ENCODE measurements at places on chromosomes 12 and 14.

- no peak for DNase-seq
Observed at GRCh38 chr14:64628940-64629408, 75.2 kb upstream of the PLEKHG3 start.

GRCh38 chr12:41959271-41959670 lies 185.4 kb downstream of the GXYLT1 start:
- DNase-seq = no peak

DNA sequence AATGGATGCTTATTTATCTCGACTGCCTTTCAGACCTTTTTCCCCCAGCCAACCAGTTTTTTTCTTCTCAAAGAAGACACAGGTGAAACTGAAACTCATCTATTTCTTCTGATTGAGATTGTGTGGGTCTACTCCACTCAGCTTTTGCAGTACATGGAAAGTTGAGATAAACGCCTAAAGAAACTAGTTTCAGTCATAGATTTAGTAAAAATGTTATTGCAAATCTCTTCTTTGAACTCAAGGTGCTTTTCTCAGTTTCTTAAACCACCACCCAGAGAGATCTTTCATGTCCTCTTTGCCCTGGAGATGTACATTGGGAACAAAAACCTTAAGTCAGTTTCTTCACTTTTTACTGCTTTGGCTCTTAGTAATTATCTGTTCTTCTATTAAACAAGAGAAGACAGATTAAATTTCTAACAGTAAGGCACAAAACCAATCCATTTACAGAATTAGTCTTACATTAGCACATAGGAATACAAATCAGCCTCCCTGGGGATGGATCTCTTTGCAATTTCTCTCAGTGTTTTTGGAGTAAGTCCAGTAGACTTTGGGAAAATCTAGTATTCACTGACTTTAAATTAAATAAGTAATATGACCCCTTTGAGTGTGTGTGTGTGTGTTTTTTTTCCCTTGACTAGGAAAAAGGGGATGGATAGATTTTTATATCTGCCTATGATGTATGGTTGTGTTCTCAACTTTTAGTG lies 11.6 kb downstream of the FBXW8 start:
- DNase-seq = no peak

GRCh38 chr12:122928404-122929147 lies 32.7 kb upstream of the VPS37B start:
- DNase-seq = no peak

DNA sequence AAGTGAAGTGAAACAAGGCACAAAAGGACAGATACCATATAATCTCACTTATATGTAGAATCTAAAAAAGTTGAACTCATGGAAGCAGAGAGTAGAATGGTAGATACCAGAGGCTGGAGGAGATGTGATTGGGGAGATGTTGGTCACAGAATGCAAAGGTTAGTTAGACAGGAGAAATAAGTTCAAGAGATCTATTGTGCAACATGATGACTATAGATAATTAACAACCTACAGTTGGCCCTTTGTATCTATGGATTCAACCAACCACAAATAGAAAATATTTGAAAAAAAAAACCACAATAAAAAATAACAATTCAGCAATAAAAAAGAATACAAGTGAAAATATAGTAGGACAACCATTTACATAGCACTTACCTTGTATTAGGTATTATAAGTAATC lies 19.3 kb downstream of the CRADD start:
- no peak for DNase-seq

GRCh38 chr12:5259523-5259922 lies 172.4 kb upstream of the NTF3 start:
- no peak for DNase-seq

- DNase-seq = no peak
Observed at GRCh38 chr12:88946372-88946997, 366.2 kb upstream of the KITLG start.

GRCh38 chr12:107458163-107458562 lies 227.4 kb upstream of the PWP1 start:
- DNase-seq = no peak

- DNase-seq = no peak
Observed at GRCh38 chr14:54411371-54411770, 14.6 kb downstream of the CDKN3 start.

DNA sequence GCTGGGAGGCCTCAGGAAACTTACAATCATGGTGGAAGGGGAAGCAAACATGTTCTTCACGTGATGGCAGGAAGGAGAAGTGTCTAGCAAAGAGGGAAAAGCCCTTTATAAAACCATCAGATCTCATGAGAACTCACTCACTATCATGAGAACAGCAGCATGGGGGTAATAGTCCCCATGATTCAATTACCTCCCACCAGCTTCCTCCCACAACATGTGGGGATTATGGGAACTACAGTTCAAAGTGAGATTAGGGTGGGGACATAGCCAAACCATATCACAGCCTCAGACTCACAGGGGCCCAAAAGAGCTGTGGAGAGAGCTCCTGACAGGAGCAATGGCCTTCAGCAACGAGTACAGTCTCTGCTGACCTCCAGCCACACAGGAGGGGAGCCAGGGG lies 151.4 kb downstream of the GXYLT1 start:
- no peak for DNase-seq

DNA sequence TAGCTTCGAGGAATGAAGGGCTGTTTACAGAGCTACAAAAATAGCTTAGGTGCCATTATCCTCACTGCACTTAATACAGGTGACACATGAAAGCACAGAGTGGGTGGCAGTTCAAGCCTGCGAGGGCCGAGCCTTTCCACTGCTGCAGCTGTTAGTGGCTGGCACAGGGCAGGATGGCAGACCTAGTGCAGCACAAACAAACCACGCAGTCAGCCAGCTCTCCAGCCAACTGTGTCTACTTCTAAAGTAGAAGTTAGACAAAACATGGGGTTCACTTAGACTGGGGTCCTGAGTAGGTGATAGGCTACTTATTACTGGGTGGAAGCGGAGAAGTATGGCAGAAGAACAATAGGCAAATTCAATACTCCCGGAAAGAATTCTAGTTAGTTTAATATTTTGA lies 95.4 kb downstream of the DUSP16 start:
- no peak for DNase-seq

DNA sequence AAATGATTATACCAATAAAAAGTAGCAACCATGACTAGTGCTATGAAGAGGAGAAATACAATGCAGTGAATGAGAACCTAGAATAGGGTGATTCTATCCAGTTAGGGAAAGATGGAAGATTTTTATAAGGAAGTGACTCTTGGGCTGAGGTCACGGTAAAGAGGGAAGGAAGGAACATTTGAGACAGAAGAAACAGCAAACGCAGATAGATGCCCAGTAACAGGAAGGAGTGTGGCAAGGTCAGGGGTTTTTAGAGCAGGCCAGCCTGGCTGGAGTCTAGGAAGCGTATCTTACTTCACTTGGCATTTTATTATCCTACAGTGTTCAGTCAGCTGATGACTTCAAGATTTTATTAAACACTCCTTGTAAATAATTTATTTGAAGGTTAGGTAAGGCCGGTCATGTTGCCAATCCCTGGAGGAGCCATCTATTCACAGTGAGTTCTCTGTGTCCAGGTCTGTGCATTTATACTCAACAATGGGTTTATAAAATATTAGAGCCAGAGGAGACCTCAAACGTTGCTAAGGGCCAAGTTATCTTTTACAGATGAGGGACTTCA lies 170.6 kb downstream of the PRKCH start:
- DNase-seq = no peak

Measured in stimulated activated CD8-positive, alpha-beta memory T cell treated with anti-CD3 and anti-CD28 coated beads, Interleukin-12 subunit alpha, Interleukin-12 subunit beta, amount 100 ng/mL, for 1 hour (primary cell).